Activated T-helper 1 cell treated with Interleukin-2 at 50 U/mL for 16 hours (primary cell): ENCODE measurements at places on chromosomes 2 and 18.
A peak's percentile ranks its signal among the peaks of the same experiment; 100 is the strongest.

DNA sequence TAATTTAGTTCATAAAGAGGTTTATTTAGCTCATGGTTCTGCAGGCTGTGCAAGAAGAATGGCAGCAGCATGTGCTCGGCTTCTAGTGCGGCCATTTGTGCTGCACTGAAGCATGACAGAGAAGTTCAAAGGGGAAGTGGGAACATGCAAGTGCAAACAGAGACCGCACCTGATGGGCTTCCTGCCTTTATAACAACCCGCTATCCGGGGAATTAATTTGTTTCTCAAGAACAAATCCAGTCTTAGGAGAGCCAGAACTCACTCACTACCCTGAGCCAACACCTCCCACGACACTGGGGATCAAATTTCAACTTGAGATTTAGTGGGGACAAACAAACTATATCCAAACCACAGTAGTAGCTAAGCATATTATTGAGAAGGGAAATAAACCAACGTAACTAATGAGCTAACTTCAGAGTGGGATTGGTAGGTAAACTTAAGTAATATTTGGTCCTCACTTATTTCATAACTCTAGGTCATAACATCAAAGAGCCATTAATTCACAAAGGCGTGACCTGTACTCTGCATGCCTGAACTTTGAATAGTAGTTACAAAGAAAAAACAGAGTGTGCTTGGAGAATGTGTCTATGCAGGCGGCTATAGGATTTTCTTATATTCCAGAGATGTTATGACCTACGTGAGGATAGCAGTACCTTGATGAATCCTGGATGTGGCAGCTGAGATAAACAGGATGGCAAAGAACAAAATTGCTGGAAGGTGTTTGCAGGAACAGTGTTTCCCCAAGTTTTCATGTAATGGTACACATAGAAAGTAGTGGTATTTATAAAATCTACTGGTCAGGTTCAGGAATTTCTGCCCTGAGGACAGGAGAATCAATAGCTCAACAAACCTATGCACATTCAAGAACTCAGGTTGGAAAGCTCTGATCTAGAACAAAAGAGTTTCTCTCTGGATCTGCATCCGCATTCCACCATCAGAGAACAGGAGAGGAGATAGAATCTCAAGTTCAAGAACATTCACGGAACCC is 845.9 kb upstream of the ID2 start:
- DNase-seq: no peak

GRCh38 chr18:63087421-63088230 is 231.9 kb downstream of the BCL2 start:
- DNase-seq: no peak

GRCh38 chr2:46480562-46480961 is 1.2 kb downstream of the TMEM247 start:
- DNase-seq: no peak

- DNase-seq: no peak
These were observed 50.0 kb downstream of the KCNG2 start for GRCh38 chr18:79847606-79848293.

DNA sequence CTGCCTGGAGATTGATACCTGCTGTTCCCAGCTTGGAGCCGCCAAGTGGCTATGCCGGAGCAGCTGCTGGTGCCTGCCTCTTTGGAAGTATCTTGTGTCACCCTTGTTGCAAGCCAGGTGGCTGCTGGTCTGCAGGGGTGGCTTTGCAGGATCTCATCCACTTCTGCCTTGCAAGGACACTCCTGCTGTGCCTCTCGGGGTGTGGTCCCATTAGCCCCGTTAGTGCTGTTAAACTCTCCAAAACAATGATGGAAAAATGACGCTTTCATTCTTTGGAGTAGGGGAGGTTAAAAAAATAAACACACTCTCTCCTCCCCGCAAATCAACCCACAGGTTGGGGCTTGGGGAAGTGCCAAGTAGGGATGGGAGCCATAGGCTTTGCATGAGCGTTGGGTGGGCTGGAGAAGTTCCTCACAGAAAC is 352.8 kb downstream of the RNF144A start:
- DNase-seq: no peak

- DNase-seq: no peak
These were observed 40.6 kb downstream of the BOLA3 start for GRCh38 chr2:74107071-74107470.

DNA sequence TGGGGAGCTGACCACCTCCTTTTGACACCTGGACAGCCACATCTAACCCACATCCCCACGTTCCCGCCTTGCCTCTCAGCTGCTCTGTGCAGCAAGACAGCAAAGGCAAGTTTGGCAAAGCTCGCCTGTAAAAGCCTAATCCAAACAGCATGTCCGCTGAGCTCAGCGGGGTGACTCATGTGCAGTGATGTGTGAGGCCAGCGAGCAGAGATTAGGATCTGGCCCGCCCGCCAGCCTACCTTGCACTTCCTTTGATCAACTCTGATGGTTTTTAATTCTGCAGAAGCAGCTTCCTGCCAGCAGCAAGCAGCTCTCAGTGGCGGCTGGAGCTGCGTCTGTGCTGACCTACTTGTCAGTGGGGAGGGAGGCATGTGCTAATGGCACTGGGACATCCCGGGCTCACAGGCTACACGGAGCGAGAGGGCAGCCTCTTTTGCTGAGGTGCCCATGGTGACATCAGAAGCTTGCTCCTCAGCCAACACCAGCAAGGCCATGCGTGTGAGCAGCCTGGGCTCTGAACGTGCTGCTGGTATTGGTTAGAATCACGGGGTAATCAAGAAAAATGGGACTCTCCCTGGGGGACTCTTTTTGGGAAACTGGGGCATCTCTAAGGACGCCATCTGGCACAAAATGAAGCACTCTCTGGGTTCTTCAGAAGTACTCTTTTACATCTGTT is 36.0 kb upstream of the EML4 start:
- peak; percentile 85 for DNase-seq

DNA sequence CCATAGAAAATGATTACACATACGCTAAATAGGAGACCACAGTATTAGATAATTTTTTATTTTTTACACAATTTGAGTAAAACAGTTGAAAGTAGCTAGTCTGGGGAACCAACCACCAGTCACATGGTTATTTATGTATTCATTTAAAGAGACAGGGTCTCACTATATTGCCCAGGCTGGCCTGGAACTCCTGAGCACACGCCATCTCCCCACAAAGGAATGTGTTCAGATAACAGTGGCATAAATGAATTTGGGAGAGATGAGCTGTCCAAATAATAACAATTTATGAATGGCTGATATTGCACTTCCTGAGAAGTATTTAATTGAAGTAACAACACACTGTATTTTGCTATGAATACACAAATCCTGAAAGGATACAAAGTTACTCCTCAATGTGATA is 39.7 kb downstream of the KIDINS220 start:
- DNase-seq: no peak

GRCh38 chr2:106085181-106085940 is 108.7 kb downstream of the UXS1 start:
- no peak for DNase-seq

- DNase-seq: no peak
These were observed 20.1 kb upstream of the HTR2B start for GRCh38 chr2:231144896-231145295.

DNA sequence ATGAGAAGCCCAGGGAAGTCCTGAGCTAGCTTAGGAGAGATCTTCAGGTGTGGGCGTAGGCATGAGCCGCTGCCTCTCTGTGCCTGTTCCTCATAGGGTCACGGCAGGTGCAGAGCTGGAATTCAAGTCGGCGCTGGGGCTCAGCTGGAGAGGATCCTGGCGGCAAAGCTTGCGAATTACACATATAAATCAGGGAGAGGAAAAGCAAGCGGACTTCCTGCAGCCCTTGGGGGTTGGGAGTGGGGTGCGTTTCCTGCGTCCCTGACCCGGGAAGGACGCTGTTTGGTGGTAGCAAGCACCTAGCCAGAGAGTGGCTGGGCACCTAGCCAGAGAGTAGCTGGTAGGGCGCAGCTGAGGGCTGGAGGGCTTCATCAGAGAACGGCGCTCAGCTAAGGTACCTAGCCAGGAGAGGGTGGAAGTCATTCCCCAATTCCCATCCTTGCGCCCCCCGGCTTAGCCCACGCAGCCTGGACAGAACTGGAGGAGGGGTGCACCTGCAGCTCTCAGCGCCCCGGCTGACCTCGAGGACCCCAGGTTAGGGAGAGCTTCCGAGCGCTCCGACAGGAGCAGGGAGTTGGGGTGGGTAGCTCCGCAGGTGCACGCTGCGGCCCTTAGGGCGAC is 459 bp upstream of the EFR3B start:
- no peak for DNase-seq

DNA sequence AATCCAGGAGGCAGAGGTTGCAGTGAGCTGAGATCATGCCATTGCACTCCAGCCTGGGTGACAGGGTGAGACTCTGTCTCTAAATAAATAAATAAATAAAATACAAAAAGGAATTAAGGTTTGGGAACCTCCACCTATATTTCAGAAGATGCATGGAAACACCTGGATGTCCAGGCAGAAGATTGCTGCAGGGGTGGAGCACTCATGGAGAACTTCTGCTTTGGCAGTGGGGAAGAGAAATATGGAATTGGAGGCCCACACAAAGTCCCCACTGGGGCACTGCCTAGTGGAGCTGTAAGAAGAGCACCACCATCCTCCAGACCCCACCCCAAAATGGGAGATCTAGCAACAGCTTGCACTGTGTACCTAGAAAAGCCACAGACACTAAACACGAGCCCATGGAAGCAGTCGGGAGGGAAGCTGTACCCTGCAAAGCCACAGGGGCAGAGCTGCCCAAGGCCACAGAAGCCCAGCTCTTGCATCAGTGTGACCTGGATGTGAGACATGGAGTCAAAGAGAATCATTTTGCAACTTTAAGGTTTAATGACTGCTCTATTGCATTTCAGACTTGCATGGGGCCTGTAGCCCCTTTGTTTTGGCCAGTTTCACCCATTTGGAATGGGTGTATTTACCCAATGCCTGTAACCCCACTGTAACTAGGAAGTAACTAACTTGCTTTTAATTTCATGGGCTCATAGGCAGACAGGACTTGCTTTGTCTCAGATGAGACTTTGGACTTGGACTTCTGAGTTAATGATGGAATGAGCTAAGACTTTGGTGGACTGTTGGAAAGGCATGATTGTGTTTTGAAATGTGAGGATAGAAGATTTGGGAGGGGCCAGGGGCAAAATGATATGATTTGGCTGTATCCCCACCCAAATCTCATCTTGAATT is 265.3 kb downstream of the ZEB2 start:
- no peak for DNase-seq

DNA sequence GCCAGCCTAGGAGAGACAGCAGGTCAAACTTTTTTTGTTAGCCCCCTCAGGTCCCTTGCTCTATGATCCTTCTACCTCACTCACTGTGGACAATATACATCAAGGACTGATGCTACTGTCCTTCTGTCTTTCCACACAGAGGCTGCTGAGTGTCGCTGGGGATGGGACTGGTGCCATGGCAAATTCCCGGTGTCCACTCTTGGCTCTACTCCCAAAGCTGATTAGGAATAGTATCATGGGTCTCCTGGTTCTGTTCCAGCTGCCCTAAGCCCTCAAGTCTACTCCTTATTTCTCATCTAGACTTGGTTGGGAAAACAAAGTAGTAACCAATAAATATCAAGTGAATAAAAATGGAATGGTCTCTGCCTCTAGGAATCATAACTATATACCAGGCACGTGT is 441.3 kb downstream of the TGIF1 start:
- DNase-seq: no peak

DNA sequence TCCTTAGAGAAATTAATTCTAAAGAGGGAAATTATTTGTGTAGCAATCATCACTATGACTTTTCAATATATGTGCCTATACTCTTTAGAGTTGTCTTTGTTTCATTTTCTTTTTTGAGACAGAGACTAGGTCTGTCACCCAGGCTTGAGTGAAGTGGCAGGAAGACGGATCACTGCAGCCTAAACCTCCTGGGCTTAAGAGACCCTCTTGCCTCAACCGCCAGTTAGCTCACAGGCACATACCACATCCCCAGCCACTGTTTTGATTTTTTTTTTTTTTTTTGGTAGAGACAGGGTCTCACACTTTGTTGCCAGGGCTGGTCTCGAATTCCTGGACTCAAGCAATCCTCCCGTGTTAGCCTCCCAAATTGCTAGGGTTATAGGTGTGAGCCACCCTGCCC is 12.4 kb downstream of the YWHAQ start:
- DNase-seq: no peak

GRCh38 chr18:46393230-46393629 is 263.8 kb downstream of the LOXHD1 start:
- DNase-seq: no peak

DNA sequence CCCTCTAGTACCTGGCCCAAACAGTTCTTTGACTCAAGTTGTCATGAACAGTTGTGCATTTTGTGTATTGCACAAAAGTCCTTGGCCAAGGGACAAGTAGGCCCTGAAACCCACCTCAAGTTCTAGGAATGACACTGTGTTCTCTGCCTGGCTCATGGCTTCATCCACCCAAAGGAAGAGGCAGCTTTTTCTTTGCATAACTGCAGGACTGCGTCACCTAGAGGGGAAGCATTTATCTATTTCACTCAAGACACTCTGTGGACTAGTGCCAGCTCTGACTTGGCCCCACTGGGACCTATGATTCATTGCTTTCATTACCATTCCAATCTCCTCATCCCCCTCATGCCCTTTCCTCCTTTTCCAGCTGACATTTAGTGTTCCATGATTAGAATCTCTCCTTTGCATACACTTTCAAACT is 119.3 kb upstream of the SIX2 start:
- no peak for DNase-seq

GRCh38 chr18:36045241-36045991 is 21.9 kb downstream of the RPRD1A start:
- DNase-seq: no peak

DNA sequence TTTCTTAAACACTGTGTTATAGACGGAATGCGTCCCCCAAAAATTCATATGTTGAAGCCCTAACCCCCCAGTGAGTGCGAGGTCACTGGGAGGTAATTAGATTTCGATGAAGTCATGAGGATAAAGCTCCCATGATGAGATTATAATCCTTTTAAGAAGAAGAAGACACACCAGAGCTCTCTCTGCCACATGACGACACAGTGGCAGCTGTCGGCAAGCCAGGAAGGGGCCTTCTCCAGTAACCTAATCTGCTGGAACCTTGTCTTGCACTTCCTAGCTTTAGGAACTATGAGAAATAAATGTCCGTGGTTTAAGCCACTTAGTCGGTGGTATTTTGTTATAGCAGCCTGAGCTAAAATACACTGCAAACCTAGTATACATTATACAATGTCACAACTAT is 12.3 kb downstream of the TMEM237 start:
- DNase-seq: no peak

DNA sequence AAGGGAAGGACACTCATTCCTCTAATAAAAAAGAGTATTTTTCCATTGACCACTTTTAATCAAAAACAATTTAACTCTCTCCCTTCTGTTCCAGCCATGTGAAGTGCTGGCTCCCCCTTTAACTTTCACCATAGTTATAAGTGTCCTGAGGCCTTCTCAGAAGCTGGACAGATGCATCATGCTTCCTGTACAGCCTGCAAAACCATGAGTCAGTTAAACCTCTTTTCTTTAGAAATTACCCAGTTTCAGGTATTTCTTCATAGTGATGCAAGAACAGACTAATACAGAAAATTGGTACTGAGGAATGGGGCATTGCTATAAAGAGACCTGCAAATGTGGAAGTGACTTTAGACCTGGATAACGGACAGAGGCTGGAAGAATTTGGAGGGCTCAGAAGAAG is 643.6 kb upstream of the DDX18 start:
- DNase-seq: no peak

- DNase-seq: no peak
These were observed 288.6 kb upstream of the HDAC4 start for GRCh38 chr2:239689410-239689809.

- DNase-seq: no peak
These were observed 90.6 kb upstream of the SYT4 start for GRCh38 chr18:43367895-43368294.
